ENCODE measurements at places on chromosomes 2 and 18.

GRCh38 chr18:36706134-36706881 is 122.5 kb downstream of the TPGS2 start:
- peak; percentile 18 for DNase-seq

DNA sequence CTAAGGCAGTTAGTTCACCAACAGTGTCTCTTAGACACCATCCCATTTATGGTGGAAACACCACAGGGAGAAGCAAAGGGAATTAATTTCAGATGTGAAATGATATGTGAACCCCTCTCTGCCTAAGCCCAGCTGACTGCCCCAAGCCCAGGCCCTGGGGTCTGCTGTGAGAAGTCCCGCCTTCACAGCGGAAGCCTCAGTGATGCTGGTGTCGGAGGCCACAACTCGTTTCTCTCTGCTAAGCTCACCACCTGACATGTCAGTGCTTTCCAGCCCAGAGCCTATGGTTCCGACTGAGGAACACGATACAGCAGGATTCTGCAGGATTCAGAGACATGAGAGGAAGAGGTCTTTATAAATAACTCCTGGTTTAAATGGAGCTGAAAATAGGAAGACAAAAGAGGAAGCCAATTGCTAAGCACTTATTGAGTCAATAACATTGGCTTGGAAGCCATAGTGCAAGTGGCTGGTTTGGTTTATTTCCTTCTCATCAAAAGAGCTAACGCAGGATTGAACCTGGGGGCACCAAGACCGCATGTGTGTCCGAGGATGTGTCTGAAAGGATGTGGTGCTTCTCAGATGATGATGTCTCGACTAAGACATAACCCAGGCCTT is 21.9 kb upstream of the LOXHD1 start:
- no peak for DNase-seq

DNA sequence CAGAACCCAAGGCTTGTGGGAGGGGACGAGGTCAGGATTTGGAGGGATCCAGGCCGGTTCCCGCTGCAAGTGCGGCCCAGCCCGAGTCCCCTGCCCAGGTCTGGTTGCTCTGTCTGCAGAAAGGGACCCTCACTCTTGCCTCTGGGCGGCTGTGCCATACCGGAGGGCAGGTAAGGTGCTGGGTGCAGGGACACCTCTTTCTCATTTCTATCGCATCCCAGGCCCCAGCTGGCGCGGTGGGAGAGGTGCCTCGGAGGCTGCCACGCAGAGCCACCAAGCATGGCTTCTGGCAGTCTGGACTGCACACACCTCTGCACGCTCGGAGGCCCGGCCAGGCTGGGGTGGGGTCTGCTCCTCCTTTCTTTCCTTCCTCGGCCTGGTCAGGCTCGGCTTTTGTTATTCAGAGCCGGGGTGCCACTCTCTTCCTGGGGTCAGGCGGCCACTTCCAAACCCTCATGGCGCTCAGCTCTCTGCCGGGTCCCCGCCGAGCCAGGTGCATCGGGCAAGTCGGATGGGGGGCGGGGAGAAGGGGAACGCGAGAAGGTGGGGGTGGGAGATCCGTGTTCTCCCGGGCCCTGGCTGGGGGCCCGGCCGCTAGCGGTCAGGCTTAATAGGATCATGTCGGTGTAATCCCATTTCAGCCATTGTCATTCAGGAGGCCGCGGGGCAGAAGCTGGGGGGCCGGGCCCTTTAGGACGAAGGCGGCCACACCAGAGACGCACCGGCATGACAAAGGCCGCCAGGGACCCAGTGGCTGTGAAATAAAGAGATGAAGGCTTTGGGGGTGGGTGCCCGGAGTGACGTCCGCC is 9.0 kb downstream of the GBX2 start:
- no peak for DNase-seq

DNA sequence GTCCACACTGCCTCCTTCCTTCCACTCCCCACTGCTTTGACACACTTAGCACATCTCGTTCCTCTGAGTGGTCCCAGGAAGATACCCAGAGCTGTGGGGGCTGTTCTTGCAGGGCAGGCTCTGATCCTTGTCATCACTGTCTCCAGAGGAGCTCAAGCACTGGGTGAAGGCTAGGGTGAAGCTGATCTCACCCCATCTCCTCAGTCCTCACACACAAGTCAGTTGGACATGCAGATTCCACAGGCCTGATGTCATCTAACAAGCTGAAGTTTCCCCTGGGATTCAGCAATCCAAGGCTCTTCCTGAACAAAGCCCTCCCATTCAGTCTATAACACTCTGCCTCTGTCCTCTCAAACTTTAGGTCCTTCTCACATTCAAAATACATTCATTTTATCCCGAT is 90.6 kb upstream of the RAB6C start:
- peak; percentile 88 for DNase-seq

DNA sequence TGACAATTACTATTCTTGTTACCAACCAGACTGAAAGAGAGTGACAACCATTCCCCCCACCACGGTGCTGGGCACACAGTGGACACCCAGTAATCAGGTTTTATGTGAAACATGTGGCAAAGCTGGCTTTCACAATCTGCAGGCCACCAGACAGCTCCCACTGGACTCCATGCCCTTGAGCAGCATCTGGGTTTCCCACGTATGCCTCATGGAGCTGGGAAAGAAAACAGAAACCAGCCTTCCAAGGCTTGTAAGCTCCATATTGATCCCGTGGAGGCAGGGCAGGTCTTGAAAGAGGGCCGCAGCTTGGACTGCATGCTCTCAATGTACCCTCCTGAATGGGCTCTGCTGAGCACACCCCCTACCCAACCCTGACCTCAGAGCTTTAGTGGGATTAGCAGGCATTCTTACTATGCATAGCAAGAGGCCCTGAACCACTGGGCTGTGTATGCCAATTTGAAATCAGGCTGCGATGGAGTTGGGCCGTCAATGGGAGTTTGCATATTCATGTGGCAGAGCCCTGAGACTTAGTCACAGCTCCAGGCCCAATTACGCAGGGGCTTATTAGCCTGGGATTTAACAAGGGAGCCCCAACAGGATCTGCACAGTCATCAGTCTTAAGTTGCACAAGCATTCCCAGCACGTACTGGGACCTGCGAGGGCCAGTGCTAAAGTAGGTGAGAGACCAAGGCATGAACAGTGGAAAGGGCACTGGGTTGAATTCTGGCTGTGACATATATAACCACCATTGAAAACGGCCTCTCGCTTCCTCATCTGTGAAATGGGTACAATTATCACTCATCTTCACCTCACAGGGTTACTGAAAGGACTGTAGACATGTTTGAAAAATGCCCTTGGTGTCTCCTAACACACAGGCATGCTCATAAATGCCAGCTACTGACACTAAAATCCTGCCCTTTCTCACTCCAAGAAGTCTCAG is 10.5 kb downstream of the C1QL2 start:
- no peak for DNase-seq

DNA sequence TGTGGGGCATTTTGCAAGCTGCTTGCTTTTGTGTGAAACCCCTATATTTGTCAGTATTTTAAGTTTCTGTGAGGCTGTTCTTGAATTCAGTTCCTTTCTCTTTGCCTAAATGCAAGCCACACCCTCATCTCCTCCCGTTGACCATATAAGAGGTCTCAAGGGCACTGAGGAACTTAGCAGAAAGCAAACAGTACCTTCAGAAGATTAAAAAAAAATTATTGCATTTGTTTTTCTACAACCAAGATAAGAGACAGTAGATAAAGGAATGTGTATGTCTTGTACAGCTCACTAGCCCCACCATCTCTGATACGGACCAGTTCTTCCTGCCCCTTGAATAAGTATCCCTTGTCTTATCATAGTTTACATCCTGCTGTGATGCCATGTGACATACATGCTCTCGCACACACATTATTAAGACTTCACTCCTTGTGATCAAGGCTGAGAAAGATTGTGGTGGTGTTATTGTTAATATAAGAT is 64.2 kb downstream of the NPAS2 start:
- no peak for DNase-seq

- no peak for DNase-seq
Observed at GRCh38 chr2:147989102-147989501, 31.4 kb downstream of the ORC4 start.

DNA sequence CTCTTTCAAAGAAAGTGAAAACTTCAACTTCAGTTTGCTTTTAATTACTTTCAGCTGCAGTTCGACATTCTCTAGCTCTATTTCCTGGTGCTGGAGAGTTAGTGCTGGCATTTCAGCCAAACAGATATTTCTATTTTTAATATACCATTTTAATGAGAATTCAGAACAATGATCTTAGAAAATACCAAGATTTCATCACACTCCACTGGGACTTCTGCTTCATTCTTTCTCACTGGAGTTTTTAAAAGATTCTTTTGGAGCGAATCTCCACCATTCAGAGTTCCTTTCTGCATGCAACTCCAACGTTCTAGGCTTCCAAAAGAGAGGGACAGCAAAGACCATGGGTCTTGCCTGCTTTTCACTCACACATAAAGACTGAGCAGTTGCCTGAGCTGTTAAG is 94.2 kb downstream of the CABLES1 start:
- DNase-seq: peak; percentile 77
